ENCODE measurements at places on chromosomes 2 and 18.

- ATAC-seq, result no peak
These were observed 111.1 kb downstream of the AP1S3 start for GRCh38 chr2:223725986-223726970.

DNA sequence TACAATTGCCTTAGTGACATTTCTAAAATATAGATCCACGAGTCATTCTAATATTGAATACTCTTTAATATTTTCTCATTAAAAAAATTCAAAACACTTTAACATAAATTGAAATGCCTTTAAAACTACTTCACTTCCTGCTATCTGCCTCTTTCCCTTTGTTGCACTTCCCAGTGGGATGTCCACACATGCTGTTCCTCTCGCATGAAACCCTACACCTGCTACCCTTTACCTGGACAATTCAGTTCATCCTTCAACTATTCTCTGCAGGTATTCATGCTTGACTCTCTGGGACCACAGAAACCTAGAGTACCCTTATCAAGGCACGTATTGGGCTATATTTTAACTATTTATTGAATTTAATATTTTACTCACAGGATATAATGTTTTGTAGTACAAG is 373.3 kb upstream of the GALNT5 start:
- no peak for ATAC-seq

GRCh38 chr2:106358521-106358920 is 109.7 kb downstream of the RGPD3 start:
- ATAC-seq, result no peak

GRCh38 chr18:80197528-80197927 is 49.8 kb downstream of the PARD6G start:
- ATAC-seq, result no peak

- no peak for ATAC-seq
These were observed 16.4 kb downstream of the PXDN start for GRCh38 chr2:1727796-1728474.

DNA sequence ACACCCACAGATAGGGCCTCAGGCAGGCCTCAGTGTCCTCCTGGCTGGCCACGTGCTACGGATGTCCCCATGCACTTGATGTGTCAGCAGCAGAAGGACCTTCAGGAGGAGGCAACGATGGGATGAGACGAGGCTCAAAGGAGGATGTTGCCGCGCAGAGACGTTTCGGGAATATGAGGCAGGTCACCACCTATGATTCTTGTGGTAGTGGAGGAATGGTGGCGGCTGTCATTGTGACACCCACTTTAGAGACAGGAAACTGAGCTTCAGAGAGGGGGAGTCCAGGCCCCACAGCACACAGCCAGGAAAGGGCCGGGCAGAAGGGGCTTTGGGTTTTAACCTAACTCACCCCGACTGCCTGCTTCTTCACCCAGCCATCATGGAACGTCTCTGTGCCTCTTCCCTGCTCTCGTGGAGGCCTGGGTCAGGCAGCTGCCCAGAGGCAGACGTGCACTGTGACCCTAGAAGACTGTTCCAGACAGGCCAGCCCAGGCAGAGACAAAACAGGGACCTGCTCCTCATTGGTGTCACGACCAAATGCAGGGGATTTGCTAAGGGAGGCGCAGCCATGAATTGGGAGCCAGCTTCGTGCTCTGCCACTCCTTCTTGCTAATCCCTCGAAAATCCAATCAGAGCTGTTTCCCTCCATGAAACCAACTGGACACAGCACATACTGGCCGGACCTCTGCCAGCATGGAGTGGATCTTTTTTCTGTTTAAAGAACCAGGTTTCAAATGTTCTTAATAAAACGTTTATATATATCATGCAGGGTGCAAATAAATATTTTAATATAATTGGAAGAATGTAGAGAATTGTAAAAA is 169.2 kb downstream of the ASB1 start:
- ATAC-seq, result no peak

DNA sequence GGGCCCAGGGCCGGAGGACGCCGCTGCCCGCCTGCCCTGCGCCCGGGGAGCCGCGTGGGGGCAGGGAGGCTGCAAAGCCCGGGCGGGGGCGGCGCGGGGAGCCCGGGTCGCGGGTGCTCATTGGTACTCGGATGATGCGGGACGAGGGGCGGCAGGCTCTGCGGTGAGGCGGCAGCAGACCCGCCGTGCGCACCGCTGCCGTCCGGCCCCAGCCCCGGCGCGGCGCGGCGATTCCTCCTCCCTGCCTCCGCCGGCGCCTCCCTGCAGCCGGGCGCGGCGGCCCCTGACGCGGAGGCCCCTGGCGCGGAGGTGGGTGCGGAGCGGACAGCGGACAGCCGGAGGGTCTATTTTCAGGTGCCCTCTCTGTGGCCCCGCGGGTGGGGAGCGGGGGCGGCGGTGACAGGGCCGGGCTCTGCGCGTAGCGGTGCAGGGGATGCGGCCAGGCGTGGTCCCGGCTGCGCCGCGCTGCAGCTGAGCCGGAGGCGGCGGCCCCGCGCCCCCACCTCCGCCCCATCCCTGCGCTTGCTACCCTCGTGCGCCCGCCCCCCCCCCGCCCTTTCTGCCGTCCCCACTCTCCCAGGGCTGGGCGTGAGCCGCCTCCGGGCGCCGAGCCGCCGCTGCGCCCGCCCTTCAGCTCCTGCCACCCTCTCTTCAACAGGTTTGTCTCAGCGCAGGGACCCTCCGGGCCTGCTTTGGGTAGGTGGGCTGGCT is 640 bp downstream of the SPTBN1 start:
- peak; percentile 64 for ATAC-seq

- ATAC-seq, result no peak
These were observed 688 bp upstream of the WDR33 start for GRCh38 chr2:127811397-127812321.

DNA sequence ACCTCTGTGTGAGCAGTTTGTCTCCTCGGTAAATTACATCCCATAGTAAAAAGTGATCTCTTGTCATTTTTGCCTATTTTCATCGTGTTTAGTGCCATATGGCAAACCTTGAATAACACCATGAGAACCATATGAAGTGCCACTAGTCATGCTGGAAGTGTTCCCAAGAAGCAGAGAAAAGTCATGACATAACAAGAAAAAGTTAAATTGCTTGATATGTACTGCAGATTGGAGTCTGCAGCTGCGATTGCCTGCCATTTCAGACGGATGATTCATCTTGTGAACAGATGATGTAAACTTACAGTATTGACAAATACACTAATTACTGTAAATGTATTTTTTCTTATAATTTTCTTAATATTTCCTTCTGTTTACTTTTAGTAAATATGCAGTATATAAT is 846.7 kb downstream of the BCL11A start:
- no peak for ATAC-seq

DNA sequence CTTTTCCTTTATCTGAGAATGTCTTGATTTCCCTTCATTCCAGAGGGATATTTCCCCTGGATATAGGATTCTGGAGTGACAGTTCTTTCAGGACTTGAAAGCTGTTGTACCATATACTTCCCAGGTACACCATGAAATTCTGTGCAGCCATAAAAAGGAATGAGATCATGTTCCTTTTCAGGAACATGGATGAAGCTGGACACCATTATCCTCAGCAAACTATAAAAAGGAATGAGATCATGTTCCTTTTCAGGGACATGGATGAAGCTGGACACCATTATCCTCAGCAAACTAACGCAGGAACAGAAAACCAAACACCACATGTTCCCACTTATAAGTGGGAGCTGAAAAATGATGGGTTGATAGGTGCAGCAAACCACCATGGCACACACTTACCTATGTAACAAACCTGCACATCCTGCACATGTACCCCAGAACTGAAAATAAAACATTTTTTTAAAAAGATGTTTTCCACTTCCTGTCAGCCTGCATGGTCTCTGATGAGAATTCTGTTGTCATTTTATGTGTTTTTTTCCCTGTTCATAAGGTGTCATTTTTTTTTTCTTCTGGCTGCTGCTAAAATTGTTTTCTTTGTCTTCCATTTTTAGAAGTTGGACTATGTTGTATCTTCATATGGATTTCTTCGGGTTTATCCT is 133.3 kb downstream of the DNAH6 start:
- no peak for ATAC-seq

GRCh38 chr2:215961981-215962380 is 51.4 kb downstream of the MREG start:
- ATAC-seq, result no peak

DNA sequence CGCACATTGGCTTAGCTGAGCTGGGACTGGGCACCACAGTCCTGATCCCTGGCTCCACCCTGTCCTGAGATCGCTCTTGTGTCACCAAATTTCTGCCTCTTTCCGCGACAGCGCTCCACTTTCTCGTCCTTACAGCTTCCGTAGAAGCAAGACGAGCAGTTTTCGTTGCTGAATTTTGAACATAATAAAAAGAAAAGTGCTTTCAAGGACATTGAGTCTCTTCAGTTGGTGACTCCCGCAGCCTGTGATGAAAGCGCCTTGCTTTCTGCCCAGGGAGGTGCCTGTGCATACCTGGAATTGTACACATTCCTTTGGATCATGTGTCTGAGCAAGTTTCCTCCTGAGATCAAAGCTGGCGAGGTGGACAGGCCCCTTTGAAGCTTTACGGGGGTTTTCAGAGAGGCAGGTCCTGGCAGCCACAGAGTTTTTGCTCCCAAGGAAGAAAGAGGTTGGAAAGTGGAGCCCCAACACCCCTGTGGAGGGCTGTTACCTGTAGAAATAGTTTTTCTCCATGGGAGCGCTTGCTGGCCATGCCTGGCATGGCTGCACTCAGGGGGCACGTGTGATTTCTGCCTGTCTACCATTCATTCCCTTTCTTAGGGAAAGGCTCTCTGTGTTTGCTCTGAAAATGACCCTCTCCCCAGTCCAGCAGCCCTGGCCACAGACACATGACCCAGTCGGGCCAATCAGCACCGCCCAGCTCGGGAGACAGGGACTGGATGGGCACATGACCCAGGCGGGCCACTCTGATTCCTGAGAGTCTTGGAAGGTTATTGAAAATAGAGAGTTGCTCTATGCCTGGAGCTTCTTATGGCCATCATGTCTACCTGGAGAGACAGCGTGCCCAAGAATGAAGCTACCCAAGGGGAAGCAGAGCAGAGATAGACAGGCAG is 115.6 kb upstream of the OTOS start:
- ATAC-seq, result no peak

GRCh38 chr18:12015416-12016062 is 34.2 kb downstream of the IMPA2 start:
- ATAC-seq, result no peak

- ATAC-seq, result no peak
These were observed 54.6 kb upstream of the TXNDC2 start for GRCh38 chr18:9831036-9831722.

GRCh38 chr2:58870704-58871103 is 629.6 kb upstream of the FANCL start:
- no peak for ATAC-seq

- ATAC-seq, result no peak
These were observed 111.9 kb downstream of the TFCP2L1 start for GRCh38 chr2:121173112-121173511.

DNA sequence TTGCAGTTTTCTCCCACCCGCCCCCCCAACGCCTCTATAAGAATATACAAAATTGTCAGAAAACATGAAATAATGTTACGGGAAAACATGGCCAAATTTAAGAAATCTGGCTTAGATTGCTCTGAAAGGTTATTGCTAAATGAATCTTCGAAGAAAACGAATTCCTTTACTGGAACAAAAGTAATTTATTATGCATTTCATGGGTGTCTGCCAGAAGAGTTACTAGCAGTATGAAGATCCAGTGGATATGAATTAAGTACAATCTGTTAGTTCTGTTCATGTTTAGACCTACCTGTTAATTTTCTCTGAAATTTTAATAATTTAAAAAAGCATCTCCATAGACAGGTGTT is 21.9 kb downstream of the GATA6 start:
- no peak for ATAC-seq

DNA sequence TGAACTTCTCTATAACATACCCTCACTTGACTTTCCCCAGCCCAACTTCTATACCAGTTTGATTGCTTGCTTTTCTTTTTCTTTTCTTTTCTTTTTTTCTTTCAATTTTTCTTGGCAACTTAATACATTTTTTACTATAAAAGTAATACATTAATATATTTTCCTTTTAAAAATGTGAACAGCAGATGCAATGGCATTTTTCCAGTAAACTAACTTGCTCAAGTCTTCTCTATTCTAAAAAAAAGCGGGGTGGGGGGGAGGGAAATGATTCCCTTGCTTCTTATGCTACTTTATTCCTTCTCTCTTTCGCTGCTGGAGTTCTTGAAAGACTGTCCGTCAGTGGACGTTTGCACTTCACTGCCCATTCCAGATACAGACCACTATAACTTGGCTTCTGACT is 70.5 kb downstream of the RBMS1 start:
- no peak for ATAC-seq

DNA sequence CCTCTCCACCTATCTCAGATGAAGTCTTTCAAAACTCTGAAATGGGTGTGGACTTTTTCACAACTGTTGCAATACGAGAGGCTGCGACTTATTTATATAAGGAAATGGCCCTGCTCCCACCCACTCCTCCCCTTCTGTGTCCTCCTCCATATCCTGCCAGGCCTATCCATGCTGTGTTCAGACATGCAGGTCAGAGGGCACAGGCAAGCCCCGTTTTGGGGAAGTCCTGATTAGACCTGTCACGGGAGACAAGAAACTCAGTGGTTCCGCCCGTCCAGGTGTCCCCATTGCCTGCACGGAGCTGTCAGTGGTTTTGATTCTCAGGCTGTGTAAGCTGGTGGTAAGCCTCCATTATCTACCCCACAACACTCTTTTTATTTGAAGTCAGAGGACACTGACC is 99.6 kb upstream of the MGAT5 start:
- peak; percentile 83 for ATAC-seq

DNA sequence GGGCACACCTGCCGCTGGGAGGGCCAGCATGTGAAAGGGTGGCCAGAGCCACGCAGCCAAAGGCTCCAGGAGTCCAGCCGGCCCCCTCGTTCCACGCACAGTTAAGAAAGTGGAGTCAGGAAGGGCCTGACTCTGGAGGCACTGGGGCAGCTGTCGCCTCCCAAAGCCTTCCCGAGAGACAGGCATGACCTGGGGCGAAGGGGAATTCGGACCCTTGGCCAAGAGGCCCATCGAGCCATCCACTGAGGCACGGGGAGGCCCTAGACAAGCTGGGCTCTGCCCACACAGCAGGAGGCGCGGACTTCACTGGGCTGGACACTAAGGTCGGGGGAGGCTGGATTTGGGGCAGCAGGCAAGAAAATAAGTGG is 38.5 kb upstream of the SNED1 start:
- no peak for ATAC-seq

GRCh38 chr2:156334496-156335478 is 2.3 kb upstream of the NR4A2 start:
- ATAC-seq, result peak; percentile 37

GRCh38 chr2:11988691-11989353 is 242.4 kb downstream of the LPIN1 start:
- ATAC-seq, result no peak

GRCh38 chr18:60038731-60039130 is 138.9 kb downstream of the PMAIP1 start:
- no peak for ATAC-seq

- ATAC-seq, result no peak
These were observed 373.5 kb downstream of the EN1 start for GRCh38 chr2:118473846-118474540.

GRCh38 chr2:127145280-127145895 is 38.4 kb upstream of the BIN1 start:
- no peak for ATAC-seq

DNA sequence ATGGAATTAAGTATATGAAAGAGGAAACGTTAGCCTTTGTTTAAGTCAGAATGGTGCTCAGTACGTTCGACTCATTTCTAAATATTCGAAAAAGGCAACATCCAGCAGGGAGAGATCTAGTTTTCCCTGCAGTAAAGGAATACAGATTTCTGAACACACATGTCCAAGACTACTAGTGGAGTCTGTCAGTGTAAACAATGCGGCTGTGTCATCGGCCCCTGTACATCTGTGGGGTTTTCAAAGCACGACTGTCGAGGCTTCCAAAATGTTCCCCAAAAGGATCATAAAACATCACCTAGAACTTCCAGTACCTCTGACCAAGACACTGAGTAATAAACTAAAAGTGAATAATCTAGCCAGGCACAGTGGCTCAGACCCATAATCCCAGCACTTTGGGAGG is 112.8 kb downstream of the ZNF516 start:
- no peak for ATAC-seq

Measured in stimulated activated memory B cell treated with anti-CD40 and anti-IgM and Interleukin-4, amounts not matched to agents 10 μg/mL and 1 μg/mL and 100 μg/mL, for 72 hours (primary cell).